Bone marrow (tissue), 2 donors: ENCODE measurements at places on chromosomes 13 and 19.

GRCh38 chr13:113063091-113063491, 42.5 kb upstream of the F7 start:
- no peak for DNase-seq

DNA sequence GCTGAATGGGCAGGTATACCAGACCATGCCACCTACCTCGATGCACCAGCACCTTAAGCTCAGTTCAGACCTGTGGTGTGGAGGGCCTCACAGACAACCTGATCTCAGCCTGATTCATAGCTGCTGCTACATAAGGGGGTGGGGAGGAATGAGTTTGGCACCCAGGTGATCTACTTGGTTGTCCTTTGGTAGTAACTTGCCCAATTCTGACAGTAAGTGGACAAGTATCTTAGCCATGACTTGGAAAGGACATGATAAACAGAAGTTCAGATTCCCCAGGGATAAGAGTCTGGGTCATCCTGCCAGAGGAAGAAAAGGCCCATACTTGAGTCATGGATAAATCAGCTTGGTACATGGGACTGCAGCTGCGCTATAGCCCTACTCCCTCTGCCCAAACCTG, 28.4 kb upstream of the SOHLH2 start:
- no peak for DNase-seq

DNA sequence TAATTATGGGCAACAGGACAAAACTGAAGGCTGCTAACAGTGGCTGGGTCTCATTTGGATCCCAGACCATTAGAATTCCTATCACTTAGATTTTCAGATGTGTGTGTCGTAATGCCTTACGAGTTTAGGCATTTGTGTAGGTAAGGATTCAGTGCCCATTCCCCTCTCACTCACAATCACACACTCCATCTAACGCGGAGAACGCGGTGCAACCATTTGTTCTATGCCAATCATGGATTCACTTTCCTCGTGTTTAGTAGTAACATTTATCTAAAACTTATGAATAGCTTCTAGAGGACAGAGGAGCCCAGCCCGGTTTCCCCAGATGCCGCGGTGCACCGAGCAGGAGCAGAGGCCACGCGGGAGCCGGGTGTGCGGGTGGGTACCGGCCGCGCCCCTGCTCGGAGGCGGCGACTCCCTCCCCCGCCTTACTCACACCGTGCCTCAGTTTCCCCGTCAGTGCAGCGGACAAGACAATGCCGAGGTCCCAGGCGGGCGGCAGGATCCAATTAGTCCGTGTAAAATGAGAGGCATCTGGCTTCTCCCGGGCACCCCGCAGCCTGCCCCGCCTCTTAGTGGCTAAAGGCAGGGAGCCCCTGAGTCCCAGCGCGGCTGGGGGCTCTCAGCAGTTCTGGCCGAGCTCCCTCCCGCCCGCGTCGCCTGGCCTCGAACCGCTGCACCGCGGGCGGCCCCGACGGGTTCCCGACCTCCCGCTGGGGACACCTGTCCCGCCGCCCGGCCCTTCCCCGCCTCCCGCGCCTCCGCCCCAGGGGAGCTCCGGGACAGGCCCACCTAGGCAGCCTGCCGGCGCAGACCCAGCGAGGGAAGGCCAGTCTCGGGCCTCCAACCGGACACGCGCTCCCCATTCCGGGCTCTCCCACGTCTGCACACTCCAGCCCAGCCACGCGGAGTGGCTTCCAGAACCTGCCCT, 5.9 kb upstream of the C1QTNF9B start:
- DNase-seq = no peak

GRCh38 chr13:25819856-25820530, 231.8 kb downstream of the SHISA2 start:
- DNase-seq = no peak

DNA sequence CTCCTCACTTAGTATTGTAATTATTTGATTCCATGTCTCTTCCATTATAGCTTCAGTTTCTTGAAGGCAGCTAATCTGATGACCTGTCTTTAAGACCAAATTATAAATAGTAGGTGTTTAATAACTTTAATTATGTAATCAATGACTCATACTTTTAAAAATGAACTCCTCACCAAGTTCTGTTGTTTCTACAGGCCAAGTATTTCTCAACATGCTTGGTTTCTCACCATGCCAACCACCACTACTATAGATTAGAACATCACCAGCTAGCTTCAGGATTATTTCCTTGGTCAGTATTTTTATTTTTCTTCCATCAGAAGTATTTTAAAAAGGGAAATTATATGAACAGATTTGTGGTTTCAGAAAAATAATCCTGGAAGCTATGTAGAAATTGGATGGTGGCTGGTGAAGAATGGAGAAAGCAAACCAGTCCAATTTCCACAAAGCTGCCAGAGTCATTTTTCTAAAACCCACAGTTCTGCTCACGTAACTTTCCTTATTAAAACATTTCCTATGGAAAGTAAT, 237.7 kb upstream of the DACH1 start:
- DNase-seq = no peak

- no peak for DNase-seq
Observed at GRCh38 chr13:21672287-21672680, 1.4 kb downstream of the FGF9 start.

GRCh38 chr13:45209229-45209628, 8.4 kb upstream of the KCTD4 start:
- DNase-seq = no peak

GRCh38 chr13:30943881-30944280, 11.4 kb downstream of the TEX26 start:
- DNase-seq = no peak

DNA sequence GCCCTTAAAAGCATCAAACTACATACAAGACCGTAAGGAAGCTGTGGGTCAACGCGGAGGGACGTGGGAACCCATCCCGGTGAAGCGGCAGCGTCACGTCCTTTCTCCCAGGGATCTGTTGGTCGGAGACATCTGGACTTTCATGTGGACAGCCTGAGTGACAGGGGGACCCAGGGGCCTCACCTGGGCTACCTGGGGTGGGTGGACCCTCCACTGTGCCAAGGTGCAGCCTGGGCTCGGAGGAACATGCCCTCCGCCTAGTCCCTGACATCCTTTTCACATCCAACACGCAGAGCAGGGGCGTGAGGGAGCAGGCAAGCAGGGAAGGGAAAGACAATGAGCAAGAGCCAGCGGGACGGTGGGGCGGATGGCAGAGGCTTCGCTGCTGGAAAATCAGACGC, 13.8 kb upstream of the GARIN5A start:
- DNase-seq = no peak

DNA sequence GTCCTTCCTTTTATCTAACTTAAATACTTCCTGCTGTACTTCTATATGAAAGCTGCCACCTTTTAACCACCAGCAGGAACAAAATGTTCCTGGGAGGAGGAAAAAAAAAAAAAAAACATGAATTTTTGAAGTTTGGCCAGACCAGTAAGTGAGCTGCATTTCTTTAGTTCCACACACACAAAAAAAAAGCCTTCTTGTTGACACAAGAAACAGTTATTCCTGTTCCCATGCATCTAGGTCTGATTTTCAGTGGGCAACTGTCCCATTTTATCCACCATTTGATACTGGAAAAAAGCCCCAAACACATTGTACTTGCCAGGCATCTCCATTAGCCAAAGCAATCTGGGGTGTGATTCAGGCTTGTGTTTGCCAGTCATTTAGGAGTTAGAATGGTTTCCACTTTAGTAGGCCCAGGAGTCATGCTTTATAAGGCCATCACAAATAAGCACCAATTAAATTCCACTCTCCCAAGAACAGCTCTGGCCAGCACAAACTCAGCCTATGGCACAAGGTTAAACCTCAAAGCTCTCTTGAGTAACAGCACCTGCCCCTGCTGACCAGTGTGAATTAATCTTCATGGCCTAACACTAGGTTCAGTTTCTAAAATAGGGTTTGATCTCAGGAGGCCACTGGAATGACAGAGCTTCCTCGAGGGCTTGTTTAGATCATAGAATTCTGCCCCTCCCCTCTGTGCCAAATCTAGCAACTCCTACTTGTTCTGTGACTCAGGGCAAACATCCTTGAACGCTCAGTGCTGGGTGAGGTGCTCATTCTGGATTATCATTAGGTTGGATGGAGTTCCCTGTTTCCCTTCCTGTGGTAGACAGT, 67.1 kb downstream of the NUFIP1 start:
- no peak for DNase-seq

GRCh38 chr13:59623206-59623915, 540.4 kb downstream of the DIAPH3 start:
- no peak for DNase-seq

GRCh38 chr19:17097593-17098126, 22.1 kb downstream of the MYO9B start:
- no peak for DNase-seq

DNA sequence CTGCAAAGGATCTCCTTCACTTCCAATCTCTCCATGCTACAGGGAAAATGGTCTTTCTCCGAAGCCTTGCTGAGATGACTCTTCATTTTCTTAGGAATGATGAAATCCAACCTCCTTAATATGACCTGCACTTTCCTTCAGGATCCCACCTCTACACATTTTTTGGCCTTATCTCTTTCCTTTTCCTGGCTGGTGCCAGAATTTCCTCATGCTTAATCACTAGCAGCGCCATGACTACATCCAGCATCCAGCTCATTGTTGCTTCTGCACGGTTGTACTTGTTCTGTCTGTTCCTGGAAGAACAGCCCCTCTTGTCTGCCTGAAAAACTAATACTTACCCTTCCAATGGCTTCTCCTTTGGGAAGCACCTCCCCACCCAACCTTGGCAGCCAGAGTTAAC, 68.4 kb downstream of the TEX26 start:
- no peak for DNase-seq

GRCh38 chr19:3770136-3770999, 1.7 kb downstream of the RAX2 start:
- DNase-seq = no peak

DNA sequence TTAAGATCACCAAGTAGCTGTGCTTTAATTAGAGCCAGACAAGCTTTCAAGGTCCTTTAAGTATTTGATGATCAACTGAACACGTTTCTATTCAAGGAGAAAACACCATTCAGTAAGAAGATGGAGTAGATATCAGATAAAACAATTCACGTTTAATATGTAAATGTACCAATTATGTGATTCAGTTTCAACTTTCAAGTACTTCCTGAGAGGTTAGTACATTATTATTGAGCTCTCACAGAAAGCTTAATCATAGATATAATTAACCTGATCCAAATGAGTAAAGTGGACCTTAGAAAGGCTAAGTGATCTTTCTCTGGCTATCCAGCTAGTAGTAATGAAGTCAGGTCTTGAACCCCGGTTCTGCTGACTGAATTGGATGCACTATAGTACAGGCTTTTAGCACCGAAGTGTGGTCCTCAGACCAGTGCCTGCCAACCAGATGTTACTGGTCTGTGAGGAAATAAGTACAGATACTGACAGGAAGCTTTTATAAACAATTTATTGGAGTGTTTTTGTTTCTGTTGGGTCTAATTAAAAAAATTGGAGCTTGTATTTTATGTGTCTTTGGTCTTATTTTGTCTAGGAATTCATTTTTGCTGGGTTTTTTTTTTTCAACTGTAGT, 10.2 kb downstream of the CLN5 start:
- DNase-seq = no peak

DNA sequence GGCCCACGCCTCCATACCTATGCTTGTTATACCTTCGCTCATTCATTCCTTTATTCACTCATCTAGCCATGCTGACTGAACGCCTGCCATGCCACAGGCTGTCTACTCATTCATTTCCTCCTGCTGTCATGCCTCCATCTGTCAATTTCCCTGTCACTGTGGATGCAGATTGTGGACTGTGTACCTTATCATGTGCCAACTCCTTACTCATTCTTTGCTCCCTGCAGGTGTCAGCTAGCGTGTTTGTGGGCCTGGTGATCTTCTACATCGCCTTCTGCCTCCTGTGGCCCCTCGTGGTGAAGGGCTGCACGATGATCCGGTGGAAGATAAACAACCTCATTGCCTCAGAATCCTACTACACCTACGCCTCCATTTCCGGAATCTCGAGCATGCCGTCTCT, 4.1 kb upstream of the PSMD8 start:
- no peak for DNase-seq

DNA sequence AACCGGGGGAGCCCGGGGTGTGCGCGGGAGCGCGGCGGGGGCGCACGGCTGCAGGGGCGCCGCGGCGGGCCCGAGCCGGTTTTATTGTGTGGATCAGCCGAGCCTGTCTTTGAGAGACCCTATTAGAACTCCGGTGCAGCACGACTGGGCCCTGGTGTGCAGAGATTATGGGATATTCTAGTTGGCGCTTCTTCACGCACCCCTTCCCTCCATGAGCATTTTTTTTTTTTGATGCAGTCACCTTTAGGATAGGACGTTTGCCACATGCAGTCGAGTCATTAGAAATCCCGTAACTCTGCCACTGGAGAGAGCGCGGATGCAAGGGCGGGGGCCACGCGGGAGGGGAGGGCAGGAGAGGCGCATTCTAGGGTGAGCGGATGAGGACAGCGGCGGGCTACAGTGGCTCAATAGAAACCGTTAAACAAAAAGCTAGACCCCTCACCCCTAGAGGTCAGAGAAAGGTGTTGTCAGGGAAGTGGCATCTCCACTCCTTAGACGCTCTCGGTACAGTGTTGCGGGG, 3.7 kb downstream of the FGF9 start:
- DNase-seq = no peak

DNA sequence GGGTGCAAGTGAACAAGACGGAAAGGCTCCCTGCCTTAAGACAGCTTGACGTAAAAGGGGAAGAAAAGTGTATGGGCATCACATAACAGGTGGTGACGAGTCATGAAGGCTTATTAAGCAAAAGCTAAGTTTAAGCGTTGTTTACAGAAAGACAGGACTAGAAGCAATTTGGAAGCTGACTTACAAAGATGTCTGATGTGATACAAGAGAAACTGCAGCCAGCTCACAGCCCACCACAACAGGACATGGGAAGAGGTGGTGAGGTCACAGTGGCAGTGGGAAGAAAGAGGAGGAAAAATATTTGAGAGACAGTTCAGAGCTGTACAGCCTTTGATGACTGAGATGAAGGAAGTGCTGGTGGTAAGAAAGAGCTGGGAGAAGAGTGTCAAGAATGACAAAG, 181.6 kb downstream of the KLF12 start:
- DNase-seq = no peak

- no peak for DNase-seq
Observed at GRCh38 chr13:75771818-75772217, 135.7 kb downstream of the LMO7 start.

- no peak for DNase-seq
Observed at GRCh38 chr13:101449790-101450748, 2.4 kb upstream of the ITGBL1 start.
